ENCODE measurements at places on chromosomes 1 and 21.

GRCh38 chr1:151940541-151940940 lies 31.2 kb upstream of the THEM4 start:
- DNase-seq: no peak

DNA sequence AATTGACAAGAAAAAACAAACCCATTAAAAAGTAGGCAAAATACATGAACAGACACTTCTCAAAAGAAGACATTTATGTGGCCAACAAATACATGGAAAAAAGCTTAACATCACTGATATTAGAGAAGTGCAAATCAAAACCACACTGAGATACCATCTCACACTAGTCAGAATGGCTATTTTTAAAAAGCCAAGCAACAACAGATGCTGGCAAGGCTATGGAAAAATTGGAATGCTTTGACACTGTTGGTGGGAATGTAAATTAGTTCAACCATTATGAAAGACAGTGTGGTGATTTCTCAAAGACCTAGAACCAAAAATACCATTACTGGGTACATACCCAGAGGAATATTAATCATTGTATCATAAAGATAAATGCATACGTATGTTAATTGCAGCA lies 641.1 kb upstream of the B3GALT2 start:
- no peak for DNase-seq

DNA sequence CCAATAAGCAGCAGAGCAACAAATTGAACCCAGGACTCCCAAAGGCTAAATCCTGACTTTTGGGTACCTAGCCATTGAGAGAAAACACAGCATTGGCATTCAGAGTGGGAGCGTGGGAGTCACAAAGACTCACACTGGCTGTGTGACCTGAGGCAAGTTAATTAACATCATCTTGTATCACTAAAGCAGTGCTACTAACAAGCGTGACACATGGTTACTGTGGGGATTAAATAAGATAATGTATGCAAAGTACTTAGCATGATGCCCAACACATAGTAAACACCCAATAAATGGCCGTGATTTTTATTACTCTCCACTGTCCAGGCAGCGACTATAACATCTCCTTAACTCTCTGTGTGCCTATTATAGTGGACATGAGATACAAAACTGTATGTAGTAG lies 73.3 kb downstream of the CD34 start:
- no peak for DNase-seq

DNA sequence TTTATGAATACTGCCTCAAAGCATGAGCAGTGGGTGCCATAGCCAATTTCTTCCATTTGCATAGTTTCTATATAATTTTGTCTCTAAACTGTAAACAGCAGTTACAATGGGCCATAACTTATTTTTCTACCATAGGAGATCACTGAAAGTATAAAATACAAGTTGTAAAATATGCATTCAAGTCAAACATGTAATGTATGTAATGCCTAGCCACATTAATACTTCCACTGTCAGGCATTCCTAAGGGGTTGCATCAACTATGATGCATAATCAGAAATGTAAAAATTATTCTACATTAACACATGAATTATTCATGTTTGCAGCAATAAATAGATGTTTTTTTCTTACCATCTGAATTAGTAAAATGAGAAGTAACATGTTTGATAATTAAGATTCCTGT lies 560.3 kb upstream of the ZP4 start:
- no peak for DNase-seq

All from BE2C (cell line).